MCF 10A (cell line): ENCODE measurements at places on chromosomes 7 and 10. TPM values are rescaled to one million over a fixed set of nuclear protein-coding genes. Genes with fewer than 3 reads are reported as not detected.

Gene CBLL1
- 34.5 and 39.7 TPM in 2 replicates for total RNA-seq

Gene OR2A12
- not detected in 2 replicates for total RNA-seq

Gene TRDMT1
- 5.4 and 8.7 TPM in 2 replicates for total RNA-seq

Gene UBE2D1
- total RNA-seq = 12.2 and 14.7 TPM in 2 replicates

Gene FAM237B
- total RNA-seq = not detected in 2 replicates
